SHP77 treated with DMSO at 0.1 percent for 48 hours (cell line): ENCODE measurements at places on chromosomes 16 and 17.

- DNase-seq: no peak
Observed at GRCh38 chr17:10041916-10042588, 137.0 kb upstream of the RCVRN start.

DNA sequence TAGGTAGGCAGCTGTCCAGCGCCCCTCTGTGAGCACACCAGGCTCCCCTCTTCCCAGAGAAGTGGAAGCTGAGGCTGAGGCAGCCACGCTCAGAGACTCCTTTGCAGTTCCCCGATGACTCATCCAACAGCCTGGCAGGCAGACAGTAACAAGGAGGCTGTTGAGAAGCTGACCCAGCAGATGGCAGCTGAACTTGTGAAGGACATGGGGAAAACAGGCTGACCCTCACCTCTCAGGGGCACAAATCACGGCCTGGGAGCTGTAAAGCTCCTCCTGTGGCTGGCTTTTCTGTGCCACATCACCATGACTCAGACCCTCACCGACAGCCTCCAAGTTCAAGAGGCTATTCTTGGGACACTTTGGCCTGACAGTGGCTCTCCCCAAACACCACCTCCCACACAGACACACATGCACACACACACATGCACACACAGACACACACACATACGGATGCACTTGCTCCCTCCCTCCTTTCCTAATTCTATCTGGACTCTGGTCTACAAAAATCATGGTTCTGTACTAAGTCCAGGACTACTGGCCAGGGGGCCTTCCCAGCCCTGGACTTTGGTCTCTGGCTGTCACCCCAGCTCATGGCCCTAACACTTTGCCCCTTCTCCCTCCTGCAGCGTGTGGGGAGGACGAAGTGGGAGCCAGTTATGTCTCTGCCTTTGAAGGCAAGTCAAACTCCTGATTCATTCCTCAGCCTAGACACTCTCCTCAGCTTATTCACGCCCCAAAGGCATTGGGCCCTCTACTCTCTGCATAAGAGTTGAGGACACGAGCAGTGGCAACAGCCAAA, 23.2 kb downstream of the MAP3K14 start:
- DNase-seq: no peak

- no peak for DNase-seq
Observed at GRCh38 chr16:11583889-11584565, 2.7 kb downstream of the LITAF start.

GRCh38 chr16:7518158-7518557, 185.5 kb downstream of the RBFOX1 start:
- DNase-seq: no peak

- no peak for DNase-seq
Observed at GRCh38 chr16:81107511-81107910, 11.3 kb upstream of the GCSH start.

DNA sequence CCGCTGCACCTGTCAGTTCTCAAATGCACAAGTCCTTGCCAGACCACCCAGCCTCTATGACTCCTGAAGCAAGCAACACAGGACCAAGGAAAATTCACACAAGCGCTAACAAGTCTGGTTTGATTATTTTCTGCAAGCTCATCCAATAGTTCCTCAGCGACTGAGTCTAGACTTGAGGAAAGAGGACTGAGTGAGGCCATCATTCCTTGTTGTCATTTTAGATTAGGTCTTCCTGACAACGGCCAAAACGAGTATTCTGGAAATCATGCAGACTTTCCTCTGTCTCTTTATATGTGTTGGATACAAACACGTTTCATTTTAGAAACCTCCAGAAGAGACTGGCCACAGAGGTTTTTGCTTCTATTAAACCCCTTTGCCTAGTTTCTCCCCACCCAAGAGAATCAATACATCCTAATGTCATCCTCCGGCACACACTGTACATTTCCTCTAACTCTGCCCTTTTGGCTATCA, 561 bp downstream of the CCDC47 start:
- DNase-seq: no peak

- no peak for DNase-seq
Observed at GRCh38 chr16:51393381-51394005, 242.4 kb upstream of the SALL1 start.
